ENCODE measurements at places on chromosomes 5 and 9.

DNA sequence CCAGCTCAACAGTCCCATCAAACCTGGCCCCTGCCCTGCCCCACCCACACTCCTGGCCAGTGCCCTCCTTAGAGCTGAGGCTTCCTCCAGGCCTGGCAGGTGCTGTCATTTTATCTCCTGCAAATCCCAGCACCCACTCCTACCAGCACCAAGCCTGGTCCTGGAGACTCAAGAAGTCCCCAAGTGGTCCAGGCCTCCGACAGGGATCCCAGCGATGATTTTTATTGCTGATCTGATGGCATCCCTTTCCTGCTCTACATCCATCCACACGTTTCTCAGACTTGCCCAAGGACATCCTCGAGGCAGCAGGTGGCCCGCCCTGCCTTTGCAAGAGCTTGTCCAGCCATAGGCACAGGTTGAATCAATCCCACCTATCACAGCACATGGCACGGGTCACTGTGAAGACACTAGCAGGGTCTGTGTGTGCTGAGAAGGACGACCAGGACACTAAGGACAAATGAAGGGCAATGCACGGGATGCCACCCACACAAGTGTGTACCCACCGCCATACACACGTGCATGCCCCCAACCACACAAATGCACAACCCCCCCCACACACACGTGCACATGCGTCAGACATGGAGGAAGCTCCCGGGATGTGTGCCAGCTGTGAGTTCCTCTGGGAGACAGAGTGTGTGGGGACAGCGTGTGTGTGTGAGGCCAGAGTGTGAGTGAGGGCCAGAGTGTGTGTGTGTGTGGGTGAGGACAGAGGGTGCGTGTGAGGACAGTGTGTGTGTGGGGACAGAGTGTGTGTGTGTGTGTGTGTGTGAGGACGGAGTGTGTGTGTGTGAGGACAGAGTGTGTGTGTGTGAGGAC is 62.4 kb upstream of the UBAC1 start:
- no peak for DNase-seq

DNA sequence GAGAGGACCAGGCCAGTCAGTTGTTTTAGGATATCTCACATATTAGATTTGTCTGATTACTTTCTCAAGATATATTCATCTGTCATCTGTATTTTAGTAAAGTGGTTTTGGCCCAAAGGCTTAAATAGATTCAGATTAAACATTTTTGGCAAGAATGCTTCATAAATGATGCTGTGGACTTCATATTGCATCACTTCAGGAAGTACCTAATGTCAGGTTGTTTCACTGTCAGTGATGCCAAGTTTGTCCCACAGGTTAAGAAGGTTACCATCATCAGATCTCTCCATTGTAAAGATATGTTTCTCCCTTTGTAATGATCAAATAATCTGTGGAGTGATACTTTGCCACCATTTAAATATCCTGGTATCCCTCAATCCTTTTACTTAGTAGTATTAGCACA is 37.3 kb downstream of the ERCC6L2 start:
- no peak for DNase-seq

- no peak for DNase-seq
These were observed 108.1 kb upstream of the PRRC1 start for GRCh38 chr5:127409246-127409917.

- no peak for DNase-seq
These were observed 86.6 kb downstream of the C5orf15 start for GRCh38 chr5:133881576-133882388.

GRCh38 chr9:137310189-137311052 is 8.3 kb upstream of the NRARP start:
- DNase-seq, result no peak

- no peak for DNase-seq
These were observed 271.5 kb downstream of the CCDC171 start for GRCh38 chr9:15824310-15824709.

- DNase-seq, result no peak
These were observed 385.9 kb upstream of the TLE4 start for GRCh38 chr9:79185866-79186265.

DNA sequence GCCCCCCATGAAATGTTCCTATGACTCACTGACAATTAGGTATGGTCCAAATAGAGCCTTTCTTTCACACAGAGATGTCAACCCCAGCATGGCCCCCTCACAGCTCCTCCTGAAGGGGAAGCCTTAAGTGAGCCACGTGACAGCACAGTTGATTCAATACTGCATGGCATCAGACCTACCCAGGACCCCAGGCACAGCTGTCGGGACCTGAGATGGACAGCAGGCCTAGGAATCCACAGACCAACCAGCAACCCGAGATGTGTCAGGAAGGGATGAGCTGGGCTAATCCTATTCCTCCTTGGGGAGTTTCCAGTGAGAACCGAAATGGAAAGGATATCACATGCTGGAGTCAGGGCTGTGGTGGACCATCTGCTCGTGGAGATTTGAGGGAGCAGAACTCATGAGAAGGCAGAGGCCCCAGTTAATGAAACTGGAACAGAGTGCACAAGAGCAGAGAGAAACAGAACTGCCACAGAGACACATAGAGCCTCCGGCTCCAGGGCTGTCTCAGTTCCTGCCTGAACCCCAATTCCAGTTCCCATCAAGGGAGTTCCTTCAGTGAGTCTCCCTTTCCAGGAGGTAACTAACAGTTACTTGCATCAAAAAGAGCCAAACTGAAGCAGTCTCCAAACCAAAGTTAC is 42.1 kb upstream of the SMIM23 start:
- DNase-seq, result no peak

GRCh38 chr5:128412145-128412930 is 125.7 kb downstream of the FBN2 start:
- DNase-seq, result no peak

DNA sequence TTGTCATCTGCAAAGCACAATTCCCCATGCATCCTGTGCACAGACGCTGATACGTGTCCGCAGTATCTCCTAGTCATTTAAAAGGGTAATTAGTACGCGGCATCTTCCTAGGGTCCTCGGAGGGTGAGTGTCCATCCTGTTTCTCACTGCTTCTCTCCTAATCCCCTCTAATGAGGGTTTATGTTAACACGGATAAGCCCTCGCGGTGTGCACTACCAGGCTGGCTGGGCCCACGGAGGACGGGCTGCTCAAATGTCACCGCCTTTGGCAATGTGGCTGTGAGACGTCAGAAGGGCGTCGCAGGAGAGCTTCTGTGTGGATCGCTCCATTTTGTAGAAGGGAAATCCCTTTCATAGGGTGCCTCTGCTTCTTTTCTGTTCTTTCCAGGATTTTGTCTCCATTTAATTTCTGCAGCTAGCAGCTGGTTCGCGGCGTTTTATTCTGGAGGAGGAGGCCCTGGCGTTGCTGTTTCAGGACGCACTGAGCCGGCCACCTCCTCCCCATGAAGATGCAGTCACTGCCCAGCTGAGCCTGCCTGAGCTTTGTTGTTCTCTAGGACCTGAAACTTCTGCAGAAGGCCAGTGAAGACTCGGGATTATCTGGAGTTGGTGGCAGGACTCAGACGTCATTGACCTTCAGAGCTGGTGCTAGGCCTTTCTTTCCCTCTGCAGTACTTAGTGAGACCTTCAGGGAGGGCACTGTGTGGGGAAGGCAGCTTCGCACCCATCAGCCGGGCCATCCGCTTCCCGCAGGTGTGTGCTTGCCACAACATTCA is 326.1 kb upstream of the IRX1 start:
- no peak for DNase-seq

- DNase-seq, result no peak
These were observed 31.8 kb downstream of the ERMP1 start for GRCh38 chr9:5800969-5801738.

DNA sequence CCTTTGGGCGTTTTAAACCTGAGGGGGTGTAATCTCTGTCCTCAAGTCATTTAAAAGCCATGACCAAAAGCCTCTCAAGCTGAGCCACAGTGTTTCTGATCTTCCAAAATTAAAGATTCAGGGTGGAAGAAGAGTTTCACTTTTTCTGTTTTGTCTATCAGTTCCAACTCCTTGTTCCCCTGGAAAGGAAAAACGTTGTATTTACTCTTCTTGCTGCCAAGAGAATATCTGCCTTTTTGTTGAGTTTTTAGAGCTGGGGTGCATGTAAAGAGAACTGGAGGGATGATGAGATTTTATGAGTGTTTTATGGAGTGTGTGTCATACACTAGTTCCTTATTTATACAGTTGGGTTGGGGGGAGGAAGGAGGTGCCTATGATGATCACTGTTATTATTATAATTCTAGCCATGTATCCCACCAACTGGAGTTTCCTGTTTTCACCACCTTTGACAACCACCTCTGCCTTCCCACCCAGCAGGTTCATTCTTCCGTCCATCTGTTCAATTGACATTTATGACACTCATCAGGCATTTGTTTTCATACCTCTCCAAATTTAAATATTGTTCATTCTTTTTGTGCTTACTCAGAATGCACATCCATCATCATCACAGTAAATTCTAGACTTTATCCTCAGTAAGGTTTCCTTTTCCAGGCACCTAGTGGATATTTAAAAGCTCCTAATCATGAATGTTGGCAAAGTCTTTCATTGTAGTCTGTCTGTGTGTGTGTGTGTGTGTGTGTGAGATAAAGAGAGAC is 97.9 kb upstream of the MPDZ start:
- no peak for DNase-seq

GRCh38 chr5:10573487-10574145 is 9.7 kb downstream of the ANKRD33B start:
- no peak for DNase-seq

GRCh38 chr9:130791303-130791894 is 43.7 kb upstream of the ABL1 start:
- DNase-seq, result no peak

GRCh38 chr9:7104625-7105024 is 346.9 kb downstream of the KDM4C start:
- DNase-seq, result no peak

GRCh38 chr9:93064392-93065134 is 6.1 kb downstream of the SUSD3 start:
- DNase-seq, result no peak

DNA sequence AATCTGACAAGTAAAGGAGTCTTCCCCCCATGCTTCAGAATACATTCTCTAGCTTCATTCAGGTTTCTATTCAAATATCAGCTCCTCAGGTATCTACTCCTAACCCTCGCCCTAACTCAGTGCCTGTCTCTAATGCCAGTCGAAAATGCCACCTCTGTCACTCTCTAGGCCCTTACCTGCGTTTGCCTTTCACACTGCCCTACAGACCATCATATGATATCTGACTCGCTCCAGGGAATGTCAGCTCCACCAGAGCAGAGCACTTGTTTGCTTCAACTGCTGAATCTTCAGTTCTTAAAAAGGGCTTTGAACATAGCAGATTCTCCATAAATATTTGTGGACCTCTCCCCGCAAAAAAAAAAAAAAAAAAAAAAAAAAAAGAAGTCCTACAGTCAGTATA is 46.7 kb downstream of the ADRB2 start:
- no peak for DNase-seq

DNA sequence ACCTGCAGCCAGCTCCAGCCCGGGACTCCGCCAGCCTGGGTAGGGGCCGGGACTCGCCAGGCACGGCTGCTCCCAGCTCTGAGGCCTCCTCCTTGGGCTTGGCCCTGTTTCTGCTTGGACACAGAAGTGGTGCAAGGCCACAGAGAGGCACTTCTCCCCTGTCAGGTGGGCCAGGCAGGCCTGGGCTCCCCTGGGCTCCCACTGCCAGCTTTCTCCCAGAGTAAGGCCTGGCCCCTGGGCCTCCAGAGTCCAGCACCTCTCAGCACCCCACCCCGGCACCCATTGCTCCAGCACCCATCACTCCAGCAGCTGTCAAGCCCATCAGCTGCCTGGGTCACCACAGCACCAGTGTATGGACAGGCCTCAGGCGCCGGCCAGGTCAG is 71.1 kb upstream of the LRRTM2 start:
- DNase-seq, result no peak

GRCh38 chr5:14882658-14883580 is 11.3 kb upstream of the ANKH start:
- no peak for DNase-seq

DNA sequence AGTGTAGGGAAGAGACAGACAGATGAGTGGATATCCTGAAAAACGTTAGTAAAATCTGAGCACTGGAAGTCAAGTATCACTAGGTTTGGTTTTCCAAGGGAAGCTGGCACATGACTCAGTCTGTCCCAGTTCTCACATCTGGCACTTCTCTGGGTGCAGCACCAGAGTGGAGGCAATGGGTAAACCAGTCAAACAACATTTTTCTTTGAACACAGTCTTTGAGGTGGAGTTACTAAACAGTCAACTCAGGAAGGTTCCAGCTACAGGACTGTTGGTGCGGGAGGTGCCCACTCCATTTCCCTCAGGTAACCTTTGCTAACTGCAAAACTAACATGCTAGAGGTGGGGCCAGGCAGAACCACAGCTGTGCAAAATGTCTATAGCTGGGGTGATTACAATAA is 301.4 kb upstream of the RFX3 start:
- no peak for DNase-seq

GRCh38 chr5:172188893-172189692 is 1.1 kb upstream of the STK10 start:
- no peak for DNase-seq

DNA sequence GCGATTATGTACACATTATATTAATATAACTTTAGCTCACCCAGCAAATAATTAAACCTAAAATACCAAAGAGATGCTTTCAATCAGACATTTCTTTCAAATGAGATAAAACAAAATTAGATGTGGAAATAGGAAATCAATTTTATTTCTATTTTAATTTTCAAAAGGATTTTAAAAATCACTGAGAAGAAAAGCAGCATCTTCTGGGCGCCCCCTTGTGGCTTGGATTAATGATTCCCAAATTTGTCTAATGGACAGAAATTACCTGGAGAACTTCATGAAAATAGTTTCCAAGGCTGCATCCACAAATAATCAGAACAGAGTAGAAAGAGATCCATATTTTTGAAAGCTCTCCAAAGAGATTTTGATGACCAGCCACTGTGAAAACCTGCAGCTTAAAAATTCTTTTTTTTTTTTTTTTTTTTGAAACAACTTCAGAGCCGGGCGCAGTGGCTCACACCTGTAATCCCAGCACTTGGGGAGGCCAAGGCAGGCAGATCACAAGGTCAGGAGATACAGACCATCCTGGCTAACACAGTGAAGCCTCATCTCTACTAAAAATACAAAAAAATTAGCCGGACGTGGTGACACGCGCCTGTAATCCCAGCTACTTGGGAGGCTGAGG is 50.9 kb upstream of the CEMIP2 start:
- DNase-seq, result no peak

- no peak for DNase-seq
These were observed 24.5 kb upstream of the WDR38 start for GRCh38 chr9:124828489-124829333.

GRCh38 chr5:157867751-157868387 is 8.9 kb upstream of the CLINT1 start:
- DNase-seq, result no peak

- DNase-seq, result no peak
These were observed 27.0 kb upstream of the PRRC2B start for GRCh38 chr9:131366761-131367401.

DNA sequence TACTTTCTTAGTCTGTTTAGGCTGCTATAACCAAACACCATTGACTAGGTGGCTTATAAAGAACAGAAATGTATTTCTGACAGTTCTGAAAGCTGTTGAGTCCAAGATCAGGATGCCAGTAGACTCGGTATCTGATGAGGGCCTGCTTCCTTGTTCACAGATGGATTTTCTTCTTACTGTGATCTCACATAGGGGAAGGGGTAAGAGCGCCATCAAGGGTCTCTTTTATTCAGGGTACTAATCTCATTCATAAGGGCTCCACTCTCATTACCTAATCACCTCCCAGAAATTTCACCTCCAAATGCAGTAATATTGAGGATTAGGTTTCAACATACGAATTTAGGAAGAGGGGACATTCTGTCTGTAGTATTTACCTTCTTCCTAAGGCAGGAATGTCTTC is 384.0 kb upstream of the DMAC1 start:
- no peak for DNase-seq

Data from H54 (cell line).